ENCODE measurements at places on chromosomes 16 and 17. TPM values are rescaled to one million over a fixed set of nuclear protein-coding genes. Genes with fewer than 3 reads are reported as not detected.

The CFAP119 gene
- 1.7 TPM for total RNA-seq

The GRAPL gene
- total RNA-seq, result 1.2 TPM

DNA sequence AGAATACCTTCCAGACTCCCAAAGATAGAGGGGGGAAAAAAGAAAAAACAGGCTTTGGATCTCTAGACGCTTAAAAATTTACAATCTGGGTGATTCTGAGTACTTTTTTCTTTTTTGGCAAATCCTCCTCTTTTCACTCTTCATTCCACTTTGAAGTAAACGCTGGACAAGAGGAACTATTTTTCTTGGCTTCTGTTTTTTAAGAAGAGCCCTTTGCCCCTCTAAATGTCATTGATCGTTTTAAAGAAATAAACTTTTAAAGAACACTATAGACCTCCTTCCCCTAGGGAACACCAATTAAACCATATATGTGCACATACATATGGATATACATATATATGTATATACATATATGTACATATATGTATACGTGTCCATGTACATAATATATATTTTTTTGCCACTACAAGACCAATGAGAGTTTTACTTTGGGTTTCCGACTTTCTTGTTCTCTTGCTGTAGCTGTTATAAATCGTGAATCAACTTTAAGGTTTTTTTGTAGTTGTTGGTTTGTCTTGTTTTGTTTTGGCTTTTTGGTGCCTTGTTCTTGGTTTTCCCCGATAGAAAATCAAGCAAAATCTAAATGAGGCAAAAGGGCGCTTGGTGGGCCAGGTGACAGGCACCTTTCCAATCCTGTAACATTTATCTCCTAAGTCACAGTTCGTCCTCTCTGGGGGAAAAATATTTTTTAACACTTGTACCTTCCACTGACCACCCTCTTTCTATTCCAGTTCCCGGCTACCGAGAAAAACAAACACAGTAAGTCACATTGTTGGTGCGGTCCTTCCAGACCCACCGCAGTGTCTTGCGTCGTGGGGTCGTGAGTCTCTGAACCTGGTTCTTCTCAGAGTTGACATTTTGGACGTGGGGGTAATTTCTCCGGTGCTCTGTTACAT lies 4.4 kb downstream of the FOXF1 start:
- no peak for DNase-seq

DNA sequence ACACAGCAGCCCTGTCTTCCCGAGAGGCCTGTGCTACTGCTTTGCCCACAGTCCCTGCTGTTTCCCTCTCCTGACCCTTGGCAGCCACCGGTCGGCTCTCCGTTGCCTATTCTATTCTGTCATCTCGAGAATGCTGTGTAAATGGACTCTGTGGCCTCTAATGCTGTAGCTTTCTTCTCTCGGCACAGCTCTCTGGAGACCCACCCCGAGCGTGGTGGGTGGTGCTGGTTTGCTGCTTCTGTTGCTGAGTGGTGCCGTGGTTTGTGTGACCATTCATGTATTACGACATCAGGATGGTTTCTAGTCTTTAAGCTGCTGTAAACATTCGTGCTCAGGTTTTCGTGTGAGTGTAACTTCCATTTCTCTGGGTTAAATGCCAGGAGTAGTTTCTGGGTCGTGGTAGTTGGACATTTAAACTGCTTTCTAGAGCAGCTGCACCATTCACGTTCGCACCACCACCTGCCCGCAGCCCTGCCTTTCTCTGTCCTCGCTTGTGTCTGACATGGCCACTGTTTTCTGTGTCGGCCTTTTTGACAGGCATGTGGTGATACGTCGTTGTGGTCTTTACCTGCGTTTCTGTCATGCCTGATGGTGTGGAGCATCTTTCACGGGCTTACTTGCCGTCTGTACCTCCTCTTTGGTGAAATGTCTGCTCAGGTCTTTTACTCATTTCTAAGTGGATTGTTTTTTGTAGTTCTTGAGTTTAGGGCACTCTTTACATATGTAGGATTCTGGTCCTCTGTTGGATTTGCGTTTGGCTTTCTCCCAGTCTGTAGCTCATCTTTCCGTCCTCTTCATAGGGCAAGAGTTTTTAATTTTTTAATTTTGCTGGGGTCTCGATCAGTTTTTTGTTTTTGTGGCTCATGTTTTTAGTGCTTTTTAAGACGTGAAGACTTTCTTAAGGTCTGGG lies 47.7 kb upstream of the ZNF750 start:
- no peak for DNase-seq

GRCh38 chr17:36627101-36627500 lies 25.7 kb downstream of the MRM1 start:
- no peak for DNase-seq

Data from lower leg skin (tissue), 4 donors.